RPMI8226 (cell line): ENCODE measurements at places on chromosomes 4 and X.

DNA sequence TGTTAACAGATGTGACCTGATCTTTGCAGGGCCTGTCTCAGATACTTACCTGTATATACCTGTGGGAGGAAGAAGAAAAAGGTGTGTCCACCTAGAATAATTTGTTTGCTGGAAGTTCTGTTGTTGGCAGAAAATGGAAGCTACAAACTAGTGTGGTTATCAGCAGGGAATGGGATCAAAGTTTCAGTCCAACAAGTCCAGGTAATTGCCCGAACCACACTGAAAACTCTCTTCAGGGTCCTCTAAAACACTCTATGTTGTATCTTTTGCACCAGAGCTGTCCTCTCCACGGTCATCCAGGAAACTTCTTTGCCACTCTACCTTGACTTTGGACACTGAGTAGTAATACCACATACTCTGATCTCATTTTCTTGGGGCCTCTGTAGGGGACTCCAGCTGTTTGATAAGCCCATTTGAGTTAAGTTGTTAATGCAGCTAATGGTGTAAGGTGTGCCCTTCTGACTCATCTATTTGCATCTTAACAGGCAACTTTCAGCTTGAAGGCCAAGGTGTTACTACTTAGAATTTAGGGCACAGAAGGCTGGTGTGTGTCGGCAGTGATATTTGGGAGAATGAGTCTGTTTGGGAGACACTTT lies 38.7 kb upstream of the GATB start:
- DNase-seq, result no peak

GRCh38 chrX:133999031-133999705 lies 13.8 kb upstream of the GPC3 start:
- no peak for DNase-seq

DNA sequence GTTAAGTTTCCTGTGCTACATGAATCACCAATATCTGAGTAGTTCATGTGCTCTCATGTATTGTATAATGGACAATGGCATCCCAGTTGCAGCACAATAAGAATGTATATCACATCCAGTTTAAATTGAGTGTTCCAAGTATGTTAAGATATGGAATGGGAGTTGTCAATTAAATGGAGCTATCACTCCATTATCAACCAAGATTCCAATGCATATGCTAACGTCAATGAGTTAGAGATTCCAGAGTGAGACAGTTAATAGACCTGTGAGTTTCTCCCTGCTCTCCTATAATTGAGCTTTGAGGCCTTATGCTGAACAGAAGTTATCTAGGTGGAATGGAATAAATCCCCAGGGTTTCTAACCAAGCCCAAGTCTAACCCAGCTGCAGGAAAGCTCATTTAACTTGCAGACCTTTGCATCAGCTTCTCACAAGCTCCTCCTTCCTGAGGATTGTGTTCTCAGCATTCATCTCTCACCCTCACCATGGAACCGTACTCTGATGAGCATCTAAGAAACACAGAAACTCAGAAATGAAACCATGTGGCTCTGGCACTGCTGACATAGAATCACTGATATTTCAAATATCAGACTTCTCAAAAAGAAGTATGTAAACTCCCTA lies 84.8 kb downstream of the TIGD2 start:
- DNase-seq, result no peak

DNA sequence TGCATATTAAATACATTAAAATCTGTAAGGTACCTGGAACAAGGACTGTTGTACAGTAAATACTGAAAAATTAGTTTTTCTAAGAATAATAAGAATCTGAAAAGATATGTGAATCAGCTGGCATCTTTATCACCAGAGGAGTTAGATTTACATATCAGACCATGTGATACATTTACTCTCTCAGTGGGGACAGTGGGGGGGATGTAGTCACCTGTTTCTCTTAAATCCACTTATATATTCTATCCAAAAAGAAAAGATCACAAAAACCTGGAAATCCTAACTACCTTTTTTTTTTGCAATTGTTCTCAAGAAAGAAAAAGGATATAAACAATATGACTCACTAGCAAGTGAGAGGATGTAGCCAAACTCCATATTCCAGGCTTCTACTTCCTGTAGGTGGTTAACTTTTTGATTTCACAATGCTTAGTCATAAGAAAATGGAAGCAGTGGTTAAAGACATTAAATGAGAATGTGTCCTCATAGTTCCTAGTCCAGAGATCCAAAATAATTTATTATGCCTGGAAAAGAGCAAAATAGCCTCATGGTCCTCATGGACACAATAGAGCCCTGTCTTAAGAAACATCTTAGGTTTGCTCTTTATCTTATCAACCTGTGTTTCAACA lies 22.5 kb upstream of the MYOZ2 start:
- DNase-seq, result no peak

DNA sequence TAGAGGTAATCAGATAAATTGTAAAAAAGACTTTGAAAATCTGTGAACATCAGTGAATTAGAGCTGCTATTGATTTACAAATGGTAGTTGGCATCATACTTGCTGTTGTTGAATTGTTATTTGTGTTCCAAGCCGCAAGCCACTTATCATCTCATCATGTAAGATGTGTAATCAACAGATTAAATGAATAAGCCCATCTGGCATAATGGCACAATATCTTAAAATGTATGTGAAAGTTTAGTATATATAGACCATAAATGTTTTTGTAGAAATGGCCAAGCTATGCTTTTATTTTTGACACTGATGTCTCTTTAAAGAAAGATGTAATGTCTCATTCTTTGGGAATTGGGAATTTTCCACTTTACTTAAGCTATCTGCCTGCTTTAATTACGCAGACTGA lies 682.6 kb upstream of the GNPDA2 start:
- DNase-seq, result no peak

DNA sequence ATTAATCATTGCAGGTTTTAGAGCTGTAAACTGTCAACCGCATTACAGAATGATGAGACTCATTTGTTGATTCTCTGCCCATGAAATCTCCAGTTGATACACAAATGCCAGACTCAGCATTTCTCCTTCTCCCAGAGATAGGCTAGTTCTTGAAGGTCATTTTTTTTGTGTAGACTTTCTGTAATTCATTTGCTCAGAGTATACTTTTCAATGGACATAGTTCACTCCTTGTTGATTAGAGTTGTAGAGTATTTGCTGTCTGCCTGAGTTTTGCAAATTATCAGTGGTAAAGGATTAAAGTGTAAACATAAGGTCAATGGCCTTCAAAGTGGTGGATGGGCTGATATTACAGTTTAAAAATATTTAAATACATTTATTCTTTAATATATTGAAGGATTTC lies 15.2 kb upstream of the ALB start:
- DNase-seq, result no peak

GRCh38 chr4:114281164-114281960 lies 301.9 kb upstream of the ARSJ start:
- no peak for DNase-seq

DNA sequence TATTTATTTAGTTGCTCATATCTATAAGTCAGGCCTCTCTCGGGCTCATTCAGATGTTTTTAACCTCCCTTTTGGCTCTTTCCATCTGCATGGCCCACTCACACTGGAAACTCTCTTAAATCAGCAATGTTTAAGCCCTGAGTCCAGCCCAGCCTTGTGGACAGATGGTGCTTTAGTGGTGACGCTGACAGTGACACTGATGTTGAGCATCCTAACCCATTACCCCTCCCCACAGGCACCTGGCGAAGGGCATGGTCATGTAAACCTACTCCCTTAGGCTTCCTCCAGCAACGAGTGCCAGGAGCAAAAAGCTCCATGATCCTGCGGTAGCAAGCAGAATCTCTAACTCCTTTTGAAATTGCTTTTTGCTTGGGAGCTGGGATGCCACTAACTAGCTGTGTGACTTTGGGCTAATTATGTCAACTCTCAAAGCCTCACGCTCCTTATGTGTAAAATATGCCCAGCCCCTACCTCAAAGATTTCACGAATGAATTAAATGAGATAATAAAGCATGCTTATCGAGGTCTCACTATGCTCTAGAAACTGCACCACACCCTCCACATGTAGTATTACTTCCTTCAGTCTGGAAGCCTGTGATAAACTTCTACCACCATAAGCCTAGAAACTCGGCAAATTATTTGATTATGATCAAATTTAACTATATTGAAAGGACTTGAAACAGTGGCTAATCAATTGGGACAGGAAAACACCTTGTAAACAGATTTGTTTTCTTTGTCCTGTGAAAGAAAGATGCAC lies 569.4 kb downstream of the BCOR start:
- DNase-seq, result no peak

DNA sequence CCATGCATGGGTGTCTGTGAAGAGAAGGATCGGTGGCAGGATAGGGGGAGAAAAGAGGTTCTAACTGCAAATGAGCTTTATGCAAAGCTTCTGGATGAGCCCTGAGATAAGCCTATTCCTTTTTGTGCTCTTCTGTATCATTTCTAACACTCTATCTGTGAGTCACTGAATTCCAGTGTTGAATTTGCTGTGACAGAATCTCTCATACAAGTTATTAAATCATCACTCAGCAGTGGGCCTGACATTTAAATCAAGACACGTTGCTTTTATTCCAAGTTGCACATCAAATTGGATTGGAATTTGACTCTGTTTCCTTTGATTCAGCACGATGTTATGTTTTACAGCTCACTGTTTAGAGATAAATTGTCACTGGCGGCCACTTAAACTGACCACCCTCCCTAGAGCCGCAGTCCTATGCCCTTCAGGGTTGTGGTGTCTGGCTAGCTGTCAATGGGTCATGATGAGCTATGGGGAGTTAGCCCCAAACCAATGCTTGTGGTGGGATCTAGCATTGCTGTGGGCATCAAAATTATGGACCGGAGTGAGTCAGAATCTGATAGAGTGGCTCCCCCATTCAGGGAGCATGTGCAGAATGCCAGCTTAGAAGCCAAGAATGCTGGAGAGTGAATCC lies 42.7 kb downstream of the LHFPL1 start:
- DNase-seq, result no peak

DNA sequence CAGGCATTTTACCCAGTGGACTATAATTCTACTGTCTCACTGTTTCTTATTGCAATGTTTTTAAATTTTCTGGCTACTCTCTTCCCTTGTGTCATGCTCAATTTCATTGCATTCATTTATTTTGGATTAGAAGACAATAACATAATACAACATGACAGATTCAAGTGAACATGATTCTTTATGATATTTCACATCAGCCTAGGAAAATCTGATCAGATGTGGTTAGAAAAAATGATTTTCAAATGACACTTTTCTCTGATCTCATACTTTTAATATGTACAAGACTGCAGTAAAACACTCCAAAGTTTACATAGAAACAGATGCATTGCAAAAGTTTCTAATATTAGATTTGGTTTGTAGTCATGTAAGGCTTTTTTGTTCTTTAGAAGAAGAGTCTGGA lies 586.0 kb downstream of the ACTRT1 start:
- no peak for DNase-seq

GRCh38 chrX:133005042-133005441 lies 46.6 kb upstream of the HS6ST2 start:
- DNase-seq, result peak; percentile 7

DNA sequence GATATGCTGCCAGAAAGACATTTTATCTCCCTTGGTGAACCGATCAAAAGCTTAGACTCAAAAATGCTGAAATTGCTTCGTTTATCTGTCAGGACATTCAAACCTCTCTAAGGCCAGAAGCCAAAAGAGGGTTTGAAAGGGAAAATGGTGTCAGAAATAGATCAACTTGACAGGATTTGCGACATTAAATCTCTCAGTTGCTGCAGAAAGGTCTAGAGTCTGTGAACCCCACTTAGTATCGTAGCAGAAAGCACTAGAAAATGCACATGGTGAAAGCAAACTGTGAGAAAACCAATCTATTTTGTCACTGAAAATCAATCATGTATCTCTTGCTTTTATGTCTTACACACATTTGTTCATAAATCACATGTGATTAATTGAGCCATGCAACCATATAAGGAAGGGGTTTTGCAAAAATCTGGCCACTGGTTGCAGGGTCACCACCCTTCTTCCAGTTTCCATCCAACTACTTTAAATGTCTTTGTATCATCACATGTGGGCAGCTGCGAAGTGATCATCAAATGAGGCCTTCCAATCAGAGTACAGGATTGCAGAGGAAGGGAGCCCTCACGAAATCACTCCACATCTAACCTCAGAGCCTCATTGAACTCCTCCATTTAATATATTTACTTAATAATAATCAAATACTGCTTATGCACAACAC lies 347.2 kb upstream of the ANXA10 start:
- DNase-seq, result no peak

DNA sequence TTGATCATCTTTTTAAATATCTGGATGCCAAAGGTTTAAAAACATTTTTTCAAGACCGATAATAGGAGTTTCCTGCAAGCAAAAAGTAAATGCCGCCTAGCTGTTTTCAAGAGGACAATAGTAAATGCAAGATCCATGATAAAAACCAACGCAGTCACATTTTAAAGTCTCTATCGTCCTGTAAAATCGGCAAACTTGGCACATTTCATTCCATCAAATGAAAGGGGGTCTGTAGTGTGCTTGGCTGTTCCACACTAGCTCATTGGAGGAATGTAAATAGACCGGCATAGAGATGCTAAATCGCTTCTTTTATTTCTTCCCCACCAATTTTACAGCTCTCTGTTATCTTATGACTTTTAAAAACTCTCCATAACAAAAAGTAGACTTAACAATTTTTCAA lies 202.2 kb downstream of the NLGN4X start:
- DNase-seq, result no peak

- DNase-seq, result no peak
Measured at GRCh38 chrX:9906919-9907318, 60.2 kb upstream of the CLDN34 start.

GRCh38 chr4:72896515-72896914 lies 173.0 kb downstream of the COX18 start:
- no peak for DNase-seq

- no peak for DNase-seq
Measured at GRCh38 chrX:108217876-108218275, 126.3 kb downstream of the ATG4A start.

DNA sequence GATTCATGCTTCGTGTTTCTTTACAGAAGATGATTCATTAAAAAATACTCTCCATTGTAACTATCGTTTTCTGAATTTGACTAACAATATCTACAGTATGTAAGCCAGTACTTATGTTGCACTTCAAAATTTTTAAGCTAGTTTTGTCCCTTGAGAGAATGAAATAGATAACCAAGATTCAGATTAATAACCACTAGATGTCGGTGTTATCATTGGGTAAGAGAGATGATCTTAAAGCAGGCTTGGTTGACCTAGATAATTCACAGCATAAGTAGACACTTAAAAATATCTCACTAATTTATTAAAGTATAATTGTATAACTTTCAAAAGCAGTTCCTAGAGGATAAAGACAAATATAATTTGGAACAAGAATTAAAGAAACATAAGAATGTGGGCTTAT lies 430.9 kb downstream of the C4orf33 start:
- DNase-seq, result no peak

DNA sequence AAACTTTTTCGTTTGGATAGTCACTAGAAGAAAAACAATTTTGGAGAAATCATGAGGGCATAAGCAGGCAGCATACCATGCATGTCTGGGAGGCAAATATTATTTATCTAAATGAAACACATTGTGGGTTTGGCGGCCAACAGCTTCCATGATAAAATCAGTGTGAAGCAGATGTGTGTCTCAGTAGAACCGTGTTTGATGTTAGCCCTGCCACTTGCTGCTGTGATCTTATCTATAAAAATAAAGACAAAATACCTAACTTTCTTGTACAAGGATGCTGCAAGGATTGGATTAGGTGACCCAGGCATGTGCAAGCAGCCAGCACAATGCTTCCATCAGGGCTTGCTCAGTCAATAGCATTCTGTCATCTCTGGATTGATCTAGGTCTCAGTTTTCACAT lies 341.4 kb downstream of the PACRGL start:
- no peak for DNase-seq
